BJ (cell line): ENCODE measurements at places on chromosomes 11 and 22.

GRCh38 chr11:1219834-1220815 is 2.7 kb upstream of the MUC5B start:
- no peak for DNase-seq

DNA sequence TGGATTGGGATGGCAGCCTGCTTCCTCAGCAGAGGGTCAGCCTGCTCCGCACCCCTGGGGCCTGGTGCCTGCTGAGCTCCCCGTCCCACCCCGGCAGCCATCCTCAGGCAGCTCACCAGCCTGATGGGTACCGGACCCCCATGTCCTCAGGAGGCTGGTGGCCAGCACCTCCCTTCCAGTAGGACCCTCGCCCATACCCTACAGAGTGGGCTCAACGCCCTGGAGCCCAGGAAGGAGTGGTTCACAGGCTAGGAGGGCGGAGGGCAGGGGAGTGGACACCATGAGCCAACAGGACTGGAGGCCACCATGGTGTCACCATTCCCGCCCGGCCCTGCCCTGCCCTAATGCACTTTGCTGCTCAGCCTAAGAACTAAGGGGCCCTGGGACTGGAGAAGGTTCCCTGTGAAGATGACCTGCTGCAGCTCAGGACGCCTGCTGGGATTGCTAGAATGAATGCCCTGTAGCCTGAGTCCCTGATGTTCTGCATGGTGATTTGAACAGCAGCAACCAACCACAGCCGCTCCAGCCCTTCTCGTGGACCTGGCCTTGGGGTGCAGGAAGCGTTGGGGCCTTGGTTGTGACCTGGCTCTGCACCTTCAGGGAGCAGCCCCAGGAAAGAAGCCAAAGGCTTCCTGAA is 1080.8 kb downstream of the BRD1 start:
- DNase-seq: no peak

GRCh38 chr11:120392793-120393192 is 56.6 kb downstream of the ARHGEF12 start:
- no peak for DNase-seq

DNA sequence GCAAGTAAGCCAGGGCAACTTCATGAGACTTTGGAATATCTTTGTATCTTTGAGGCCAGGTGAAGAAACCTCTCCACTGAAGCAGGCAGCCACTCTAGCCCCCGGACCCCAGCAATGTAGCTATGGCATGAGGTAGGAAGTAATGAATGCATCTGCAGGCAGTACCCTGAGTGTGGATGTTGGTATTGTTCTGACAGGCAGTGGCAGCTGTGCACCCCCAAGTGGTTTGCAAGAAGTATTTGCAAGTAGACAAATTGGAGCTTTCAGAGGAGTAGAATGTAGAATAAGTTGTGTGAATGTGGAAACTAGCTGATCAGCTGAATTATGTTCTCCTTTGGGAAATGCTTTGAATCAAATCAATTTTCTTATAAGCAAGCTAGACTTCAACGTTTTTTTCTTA is 194.4 kb upstream of the PGR start:
- no peak for DNase-seq

GRCh38 chr11:26188554-26188953 is 143.4 kb upstream of the ANO3 start:
- no peak for DNase-seq
